Metanephros (tissue), 2 donors: ENCODE measurements at places on chromosomes 5 and 9. TPM values are rescaled to one million over a fixed set of nuclear protein-coding genes. Genes with fewer than 3 reads are reported as not detected.

TXNDC8 gene
- not detected for total RNA-seq

TEK gene
- total RNA-seq = 45.7 TPM

SAXO1 gene
- total RNA-seq = 0.93 TPM

NMRK1 gene
- total RNA-seq = 13.1 TPM
